Stimulated activated naive CD4-positive, alpha-beta T cell treated with Interleukin-2 at 50 U/mL for 16 hours (primary cell): ENCODE measurements at places on chromosomes 4 and X.

DNA sequence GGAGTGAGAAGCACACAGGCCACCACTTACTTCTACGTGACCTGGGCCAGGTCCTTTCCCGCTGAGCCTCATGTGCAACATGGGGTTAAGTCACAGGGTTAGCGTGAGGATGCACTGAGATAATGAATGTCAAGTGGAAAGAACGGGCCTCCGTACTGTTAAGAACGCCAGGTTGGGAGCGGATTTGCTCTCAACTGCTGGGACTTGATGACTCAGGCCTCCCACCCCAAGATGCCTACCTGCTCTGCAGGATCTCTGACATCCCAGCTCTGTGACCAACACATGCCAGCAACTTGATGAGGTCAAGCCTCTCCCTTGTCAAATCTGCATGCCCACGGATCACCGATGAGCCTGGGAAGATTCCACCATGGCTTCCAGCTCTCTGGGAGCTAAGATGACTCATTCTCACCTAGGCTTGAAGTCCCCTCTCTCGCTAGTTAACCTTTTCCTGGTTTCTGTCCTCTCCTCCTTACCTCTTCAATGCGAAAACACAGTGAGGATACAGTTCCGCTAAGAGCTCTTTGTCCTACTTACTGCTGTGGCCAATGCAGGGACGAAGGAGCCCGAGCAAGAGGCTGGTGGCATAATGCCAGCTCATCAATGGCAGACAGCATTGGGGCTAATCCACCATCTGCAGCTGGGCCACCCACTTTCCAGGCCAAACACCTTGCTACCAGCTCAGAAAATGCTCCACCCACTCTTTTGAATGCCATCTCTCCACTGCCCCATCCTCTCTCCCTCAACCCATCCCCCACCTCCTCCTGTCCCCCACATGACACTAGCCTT lies 67.6 kb downstream of the PJA1 start:
- no peak for DNase-seq

DNA sequence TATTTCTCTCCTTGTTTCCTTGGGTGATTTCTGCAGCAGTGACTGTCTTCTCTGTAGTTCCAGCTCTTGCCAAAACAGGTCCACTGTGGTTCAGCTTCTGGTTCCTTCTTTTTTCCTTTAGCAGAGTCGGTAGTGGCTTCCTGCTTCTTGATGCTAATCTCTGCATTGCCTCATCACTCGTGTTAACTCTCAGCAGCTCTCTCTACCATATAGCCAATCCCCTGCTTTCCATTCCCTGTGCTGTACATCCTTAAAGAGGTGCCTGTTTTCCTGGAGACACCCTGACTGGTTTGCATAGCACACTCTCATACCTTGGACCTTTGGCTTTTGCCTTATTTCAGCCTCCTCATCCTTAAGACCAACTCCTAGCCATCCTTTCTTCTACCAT lies 191.2 kb upstream of the LNX1 start:
- no peak for DNase-seq

GRCh38 chr4:96205143-96205936 lies 365.4 kb downstream of the PDHA2 start:
- DNase-seq: no peak

DNA sequence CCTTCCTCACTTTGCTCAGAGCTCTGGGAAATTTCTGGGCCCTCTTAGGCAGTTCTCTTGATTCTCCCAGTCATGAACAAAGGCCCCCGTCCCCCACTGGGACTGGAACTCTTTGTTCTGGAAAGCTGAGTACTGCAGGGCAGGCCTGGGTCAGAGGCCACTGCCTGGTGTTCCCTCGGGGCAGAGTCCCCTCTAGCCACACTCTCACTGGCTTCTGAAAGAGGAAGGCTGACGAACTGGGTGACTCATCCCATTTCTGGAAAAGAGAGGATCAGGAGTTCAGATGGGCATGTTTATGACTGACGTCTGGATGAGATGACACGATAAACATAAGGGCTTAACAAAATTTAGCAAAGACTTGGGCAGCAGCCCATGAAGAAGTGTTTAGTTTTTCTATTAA lies 47.7 kb downstream of the DDX3X start:
- DNase-seq: no peak

DNA sequence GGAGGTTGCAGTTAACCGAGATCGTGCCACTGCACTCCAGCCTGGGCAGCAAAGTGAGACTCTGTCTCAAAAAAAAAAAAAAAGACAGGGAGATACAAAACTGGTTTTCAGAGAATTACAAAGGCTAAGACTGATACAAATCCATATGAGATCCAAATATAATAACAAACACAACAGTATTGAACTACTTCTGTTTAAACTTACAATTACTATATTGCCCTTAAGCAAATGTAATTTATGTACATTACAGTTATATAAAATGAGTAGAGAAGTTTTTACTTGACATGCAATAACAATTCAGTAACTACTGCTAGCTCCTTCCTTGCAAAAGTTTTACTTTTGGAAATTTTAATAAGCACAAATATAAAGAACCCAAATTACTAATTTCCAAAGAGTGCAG lies 52.6 kb upstream of the PABPC1L2A start:
- no peak for DNase-seq

DNA sequence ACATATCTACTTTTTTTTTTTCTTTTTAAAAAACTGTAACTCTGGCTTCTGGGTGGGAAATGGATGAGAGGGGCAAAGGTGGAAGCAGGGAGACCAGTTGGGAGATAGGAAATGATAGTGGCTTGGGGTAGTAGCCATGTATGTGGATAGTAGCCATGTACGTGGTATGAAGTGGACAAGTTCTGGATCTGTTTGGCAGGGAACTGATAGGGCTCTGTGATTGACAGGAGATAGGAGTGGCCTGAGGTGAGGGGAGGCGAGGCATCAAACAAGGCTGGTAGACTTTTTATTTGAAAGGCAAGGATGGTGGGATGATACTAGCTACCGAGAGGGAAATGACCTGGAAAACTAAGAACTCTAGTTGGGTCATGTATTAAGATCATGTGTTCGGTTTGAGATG lies 117.8 kb downstream of the AFF1 start:
- DNase-seq: no peak

- no peak for DNase-seq
Observed at GRCh38 chrX:39931529-39932282, 166.1 kb downstream of the BCOR start.

- DNase-seq: no peak
Observed at GRCh38 chr4:119271361-119272085, 50.4 kb downstream of the FABP2 start.

DNA sequence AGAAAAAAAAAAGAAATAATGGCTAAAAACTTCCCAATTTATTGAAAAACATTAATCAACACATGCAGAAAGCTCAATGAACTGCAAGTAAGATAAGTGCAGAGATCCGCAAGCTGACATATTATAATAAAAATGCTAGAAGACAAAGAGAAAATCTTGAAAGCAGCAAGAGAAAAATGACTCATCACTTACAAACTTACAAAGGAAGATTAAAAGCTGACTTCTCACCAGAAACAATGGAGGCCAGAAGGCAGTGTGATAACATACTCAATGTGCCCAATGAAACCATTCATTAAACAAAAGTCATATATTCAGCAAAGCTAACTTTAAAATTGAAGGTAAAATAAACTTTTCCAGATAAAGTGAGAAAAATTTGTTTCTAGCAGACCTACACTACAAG lies 7.3 kb upstream of the BRWD3 start:
- DNase-seq: no peak

DNA sequence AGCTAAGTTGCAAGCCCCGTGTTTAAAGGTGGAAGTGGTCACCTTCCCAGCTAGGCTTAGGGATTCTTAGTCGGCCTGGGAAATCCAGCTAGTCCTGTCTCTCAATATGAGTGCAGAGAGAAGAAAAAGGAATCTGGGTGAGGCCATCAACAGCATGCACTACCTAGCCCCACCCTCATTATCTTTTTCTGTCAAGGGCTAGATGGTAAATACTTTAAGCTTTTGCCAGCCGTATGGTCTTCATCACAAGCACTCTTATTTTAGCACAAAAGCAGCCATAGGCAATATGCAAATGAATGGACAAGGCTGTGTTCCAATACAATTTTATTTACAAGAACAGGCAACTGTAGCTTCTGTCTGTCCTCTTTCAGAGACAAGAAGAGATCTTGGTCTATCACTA lies 282.9 kb downstream of the ZNF674 start:
- no peak for DNase-seq

DNA sequence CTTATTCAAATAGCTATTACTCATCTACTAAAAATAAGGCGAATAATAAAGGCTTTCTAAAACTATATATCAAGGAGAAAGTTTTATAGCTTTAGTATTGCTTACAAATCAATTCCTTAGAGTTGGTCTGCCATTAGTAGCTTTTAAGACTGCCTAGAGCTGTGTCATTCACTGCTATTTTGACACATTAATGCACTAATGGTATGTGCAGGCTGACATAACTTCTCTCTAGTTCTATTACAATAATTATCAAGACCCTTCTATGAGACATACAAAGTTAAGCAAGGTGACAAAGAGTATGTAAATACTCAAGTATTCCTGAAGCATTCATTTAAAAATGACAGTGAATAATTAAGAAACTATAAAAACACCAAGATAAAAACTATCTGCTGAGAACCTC lies 625.3 kb downstream of the STPG2 start:
- no peak for DNase-seq

- DNase-seq: no peak
Observed at GRCh38 chr4:140635606-140636005, 66.8 kb upstream of the UCP1 start.

GRCh38 chr4:154160519-154161301 lies 330.9 kb downstream of the DCHS2 start:
- no peak for DNase-seq

DNA sequence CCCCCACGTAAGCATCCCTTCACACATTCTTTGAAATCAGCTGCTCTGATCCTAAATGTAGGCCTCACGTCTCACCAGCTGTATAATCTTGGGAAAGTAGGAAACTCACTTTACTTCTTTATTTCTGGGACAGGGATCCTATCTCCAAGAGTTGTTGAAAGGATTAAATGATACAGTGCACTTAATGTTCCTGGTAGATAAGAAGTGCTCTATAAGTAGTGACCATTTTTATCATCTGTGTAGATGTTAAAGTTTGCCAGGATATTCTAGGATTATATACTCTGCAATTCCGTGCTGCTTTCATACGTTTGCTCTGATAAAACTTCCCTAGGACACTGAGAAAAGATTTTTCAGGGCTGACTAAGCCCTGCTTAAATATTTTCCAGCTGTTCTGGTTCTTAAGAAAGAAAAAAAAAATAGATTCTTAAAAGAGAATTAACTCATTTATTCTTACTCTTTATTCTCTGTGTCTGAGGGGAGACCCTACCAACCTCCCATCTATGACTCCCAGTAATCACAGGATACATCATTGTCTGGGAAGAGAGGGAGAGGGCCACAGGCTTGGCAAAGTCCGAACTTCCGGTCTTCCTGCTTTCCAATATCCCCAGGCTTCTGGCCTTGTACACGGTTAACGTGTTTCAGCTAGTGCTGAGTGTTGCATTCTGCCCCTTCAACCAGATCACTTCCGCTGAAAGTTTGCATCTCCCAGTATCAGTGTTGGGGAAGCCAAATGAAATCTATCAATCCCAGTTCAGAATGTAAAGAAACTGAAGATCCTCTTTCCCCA lies 269.2 kb downstream of the TRIML1 start:
- DNase-seq: no peak

DNA sequence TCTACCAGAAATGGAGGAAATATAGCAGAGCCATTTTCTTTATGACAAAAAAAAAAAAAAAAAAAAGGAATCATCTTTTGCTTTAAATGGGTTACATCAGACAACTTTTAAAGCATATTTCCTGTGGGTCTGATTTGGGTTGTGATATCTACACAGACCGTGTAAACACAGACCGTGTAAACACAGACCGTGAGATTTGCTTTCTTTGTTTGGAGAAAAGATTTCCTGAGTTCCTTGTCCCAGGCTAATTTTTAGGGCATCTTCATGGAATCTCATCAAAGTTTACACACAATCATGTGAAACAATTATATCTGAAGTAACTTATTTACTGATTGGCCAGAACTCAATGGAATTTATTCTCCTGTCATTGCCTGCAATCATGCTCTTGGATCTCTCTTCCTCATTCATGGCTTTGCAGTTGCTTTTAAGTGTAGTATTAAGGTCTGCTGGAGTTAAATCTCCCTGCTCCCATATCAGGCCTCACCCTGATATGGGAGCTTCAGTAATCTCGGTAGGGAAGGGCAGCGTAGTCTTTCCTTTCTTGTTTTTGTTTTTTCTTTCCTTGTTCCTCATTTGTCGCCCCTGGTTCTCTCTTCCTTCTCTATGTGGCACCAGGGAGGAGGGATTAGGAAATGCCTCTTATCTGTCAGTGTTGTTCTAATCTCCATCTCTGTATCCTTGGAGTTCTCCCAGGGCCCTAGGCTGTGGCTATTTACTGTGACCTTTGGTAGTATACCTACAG lies 248.6 kb upstream of the JADE1 start:
- no peak for DNase-seq

- no peak for DNase-seq
Observed at GRCh38 chr4:119299741-119300100, 22.2 kb downstream of the FABP2 start.

DNA sequence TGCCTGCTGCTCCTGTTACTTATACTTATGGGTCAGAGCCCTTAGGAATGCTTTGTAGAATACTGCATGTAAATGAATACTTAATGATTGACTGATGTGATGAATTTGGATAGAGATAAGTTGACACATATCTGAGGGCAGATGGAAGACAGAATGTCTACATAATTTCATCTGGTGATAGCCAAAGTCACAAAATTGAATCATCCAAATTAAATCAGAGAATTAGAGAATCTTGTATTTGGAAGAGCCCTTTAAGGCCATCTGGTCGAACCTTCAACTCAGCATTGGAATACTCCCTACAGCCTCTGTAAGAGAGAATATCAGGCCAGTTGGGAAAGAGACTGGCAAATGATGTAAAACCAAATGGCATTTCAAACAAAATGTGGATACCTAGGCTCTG lies 944.8 kb downstream of the RPA4 start:
- no peak for DNase-seq

DNA sequence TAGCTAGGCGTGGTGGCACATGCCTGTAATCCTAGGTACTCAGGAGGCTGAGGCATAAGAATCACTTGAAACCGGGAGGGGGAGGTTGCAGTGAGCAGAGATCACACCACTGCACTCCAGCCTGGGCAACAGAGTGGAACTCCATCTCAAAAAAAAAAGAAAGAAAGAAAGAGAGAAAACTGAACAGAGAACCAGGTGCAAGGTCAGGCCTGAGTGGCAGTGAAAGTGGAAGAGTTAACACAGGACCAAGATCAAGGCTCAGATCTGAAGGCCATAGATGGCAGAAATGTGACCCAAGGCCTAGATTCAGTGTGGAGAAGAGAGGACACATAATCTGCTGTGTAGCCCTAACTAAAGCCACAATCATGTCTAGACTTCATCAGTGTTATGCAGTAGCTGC lies 4.9 kb upstream of the ZNF630 start:
- no peak for DNase-seq

GRCh38 chr4:7074426-7074825 lies 6.6 kb upstream of the GRPEL1 start:
- DNase-seq: no peak

GRCh38 chr4:155526452-155527169 lies 140.0 kb upstream of the GUCY1A1 start:
- no peak for DNase-seq

- DNase-seq: peak; percentile 6
Observed at GRCh38 chr4:183098019-183098722, 886 bp upstream of the WWC2 start.
